ENCODE measurements at places on chromosomes 2 and 18.

DNA sequence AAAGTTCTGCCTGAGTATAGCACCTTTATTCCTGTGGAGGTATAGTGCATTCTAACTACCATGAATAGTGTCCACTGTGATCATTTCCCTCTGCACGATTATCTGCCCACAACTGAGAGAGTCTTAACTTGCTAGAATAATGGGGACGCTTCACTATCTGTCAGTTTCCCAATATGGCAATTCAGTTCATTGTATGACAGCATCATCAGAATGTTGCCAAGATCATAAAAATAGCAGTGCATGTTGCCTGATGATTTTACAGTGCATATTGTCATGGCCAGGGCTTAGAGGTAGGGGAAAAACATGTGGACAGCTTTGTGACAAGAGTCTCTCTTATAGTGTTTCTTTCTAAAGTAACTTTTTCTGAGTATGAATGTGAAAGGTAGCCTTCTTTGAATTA lies 6.1 kb downstream of the RASGRP3 start:
- DNase-seq = no peak

DNA sequence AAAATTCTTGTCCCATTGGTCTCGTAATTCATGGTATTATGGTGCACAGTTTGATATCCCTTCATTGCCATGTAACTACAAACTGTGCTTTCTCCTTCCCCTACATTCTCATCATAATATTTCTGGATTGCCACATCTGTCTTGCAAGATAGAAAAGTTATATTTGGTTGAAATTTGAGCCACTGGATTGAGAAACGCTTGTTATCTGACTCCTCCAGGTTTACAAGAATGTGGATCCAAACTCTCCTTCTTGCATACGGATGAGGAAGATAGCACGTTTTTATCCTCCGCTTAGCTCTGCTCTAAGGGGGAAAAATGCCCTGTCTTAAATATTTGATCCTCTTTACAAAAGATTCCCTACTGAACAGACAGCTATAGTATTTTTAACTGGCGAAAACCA lies 438.2 kb downstream of the TSN start:
- no peak for DNase-seq

DNA sequence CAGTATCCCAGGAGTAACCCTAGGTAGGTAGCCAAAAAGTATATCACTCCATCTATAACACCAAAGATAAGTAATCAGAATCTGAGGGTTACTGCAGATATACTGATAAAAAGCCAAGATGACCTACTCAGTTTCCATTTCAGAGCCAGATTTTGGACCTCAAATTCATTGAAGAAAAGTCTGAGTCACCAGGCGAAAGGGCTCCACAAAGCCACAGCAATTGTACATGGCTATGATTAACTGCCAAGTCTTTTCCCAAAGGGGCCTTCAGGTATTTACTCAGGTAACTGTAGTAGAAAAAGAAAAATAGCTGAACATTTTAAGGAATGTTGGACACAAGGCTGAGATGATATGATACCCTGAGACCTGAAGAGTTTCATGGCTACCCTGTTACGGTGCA lies 75.6 kb upstream of the KCNH7 start:
- DNase-seq = no peak

DNA sequence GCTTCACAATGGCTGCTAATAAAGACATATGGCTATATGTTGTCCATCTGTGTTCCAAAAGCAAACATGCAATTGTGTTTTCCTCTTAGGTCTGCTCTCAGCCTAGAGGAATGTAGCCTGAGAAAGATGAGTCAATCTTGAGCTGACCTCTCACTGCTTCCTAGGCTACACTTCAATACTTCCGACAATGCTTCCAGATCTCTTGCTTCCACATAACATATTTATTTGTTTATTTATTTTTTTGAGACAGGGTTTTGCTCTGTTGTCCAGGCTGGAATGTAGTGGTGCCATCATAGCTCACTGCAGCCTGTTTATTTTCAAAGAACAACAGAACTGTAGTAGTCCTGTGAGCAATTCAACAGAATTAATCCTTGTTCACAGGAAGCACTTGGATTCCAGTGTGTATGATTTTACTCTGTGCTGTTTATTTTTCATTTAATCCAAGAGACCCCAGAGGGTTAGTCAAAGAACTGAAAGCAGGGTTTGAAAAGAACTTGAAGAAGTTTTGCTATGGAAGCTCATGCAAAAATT lies 437.9 kb downstream of the TXNL1 start:
- no peak for DNase-seq

GRCh38 chr2:147904051-147904450 lies 59.2 kb downstream of the ACVR2A start:
- no peak for DNase-seq

GRCh38 chr2:169324581-169325260 lies 37.6 kb downstream of the LRP2 start:
- DNase-seq = no peak

GRCh38 chr2:56753182-56753581 lies 569.4 kb downstream of the CCDC85A start:
- DNase-seq = no peak

DNA sequence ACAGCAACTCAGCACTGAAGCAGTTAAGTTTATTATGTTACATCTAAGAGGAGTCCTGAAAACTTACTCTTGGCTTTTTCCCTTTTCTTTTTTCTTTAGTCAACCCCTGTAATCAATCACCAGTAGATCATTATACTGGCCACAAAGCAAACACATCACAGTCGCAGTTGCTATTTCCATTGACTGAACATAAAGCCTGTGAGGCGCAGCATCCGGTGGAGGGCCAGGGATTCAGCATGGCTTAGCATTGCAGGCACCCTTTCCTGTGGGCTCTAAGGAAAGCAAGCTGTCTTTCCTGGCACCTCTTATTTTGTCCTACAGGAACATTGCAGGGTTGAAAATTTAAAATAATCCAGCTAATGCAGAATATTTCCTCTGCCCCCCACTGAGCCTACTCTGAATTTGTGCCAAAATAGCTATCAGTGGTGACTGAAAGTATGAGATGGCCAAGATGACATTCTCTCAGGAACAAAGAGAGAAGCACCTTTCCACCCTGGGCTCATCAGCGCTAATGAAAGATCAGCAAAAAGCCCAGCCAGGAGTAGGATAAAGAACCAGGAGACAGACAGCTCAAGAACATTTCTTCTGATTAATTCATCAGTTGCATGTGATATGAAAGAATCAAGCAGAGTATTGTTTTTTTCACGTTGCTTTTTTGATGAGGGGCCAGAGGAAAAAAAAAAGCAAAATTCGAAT lies 85.3 kb upstream of the SULT1C3 start:
- DNase-seq = no peak

- no peak for DNase-seq
Measured at GRCh38 chr2:169815849-169816248, 8.9 kb downstream of the METTL5 start.

- peak; percentile 83 for DNase-seq
Measured at GRCh38 chr2:60555066-60555782, 1.8 kb upstream of the BCL11A start.

DNA sequence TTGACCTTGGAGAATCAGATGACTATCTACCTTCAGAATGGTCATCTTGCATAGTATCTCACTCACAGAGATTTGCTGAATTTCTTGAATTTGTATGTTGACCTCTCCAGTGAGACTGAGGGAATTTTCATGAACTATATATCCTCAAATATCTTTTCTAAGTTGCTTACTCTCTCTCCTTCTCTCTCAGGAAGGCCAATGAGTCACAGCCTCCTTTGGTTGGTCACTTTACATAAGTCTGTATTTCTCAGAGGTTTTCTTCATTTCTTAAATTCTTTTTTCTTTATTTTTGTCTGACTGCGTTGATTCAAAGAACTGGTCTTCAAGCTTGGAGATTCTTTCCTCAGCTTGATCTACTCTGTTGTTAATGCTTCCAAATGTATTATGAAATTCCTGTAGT lies 51.7 kb downstream of the VIT start:
- DNase-seq = no peak

DNA sequence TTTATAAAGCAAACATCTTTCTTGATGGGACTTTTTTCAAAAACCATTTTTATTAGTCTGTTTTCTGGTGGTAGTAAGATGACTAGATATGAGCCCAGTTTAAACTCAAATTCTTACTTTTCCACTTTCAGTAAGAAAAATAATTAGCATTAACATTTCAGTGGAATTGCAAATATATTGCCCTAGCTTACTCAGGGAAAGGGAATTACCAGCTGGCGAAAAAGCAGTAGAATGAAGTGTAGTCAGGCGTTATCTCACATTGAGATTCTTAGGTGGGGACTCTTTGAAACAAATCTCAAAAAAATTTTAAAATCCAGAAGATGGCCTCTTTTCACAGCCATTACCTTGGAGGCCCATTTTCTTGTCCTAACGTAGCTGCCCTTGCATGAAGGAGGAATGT lies 65.8 kb downstream of the CRIM1 start:
- DNase-seq = no peak

- no peak for DNase-seq
Measured at GRCh38 chr2:67218056-67218455, 179.1 kb upstream of the ETAA1 start.

DNA sequence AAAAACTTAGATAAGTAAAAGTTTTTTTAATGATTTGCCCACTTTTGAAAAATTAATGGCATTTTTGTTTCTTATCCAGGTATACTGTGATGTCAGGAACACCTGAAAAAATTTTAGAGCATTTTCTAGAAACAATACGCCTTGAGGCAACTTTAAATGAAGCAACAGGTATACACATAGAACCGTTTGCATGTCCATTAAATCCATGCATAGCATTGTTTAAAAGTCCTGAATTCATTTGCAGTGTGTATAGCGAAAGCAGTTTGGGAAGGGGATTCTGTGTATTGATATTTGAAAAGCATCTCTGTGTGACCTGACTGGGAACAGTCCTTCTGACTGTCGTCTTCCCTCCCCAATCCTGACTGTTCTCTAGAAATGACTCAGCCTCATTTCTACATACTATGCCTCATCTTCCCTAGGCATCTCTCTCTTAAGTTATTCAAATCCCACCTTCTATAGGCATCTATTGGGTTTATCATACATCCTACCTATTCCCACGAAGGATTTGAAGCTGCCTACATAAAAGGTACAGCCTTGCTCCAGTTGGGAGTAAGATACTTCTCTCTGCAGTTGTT lies 79.2 kb upstream of the MAP3K20 start:
- no peak for DNase-seq

- no peak for DNase-seq
Measured at GRCh38 chr2:237132799-237133198, 47.1 kb downstream of the COPS8 start.

- no peak for DNase-seq
Measured at GRCh38 chr2:34660741-34661140, 1061.6 kb upstream of the FAM98A start.

GRCh38 chr2:192437653-192438052 lies 242.9 kb upstream of the TMEFF2 start:
- DNase-seq = no peak

DNA sequence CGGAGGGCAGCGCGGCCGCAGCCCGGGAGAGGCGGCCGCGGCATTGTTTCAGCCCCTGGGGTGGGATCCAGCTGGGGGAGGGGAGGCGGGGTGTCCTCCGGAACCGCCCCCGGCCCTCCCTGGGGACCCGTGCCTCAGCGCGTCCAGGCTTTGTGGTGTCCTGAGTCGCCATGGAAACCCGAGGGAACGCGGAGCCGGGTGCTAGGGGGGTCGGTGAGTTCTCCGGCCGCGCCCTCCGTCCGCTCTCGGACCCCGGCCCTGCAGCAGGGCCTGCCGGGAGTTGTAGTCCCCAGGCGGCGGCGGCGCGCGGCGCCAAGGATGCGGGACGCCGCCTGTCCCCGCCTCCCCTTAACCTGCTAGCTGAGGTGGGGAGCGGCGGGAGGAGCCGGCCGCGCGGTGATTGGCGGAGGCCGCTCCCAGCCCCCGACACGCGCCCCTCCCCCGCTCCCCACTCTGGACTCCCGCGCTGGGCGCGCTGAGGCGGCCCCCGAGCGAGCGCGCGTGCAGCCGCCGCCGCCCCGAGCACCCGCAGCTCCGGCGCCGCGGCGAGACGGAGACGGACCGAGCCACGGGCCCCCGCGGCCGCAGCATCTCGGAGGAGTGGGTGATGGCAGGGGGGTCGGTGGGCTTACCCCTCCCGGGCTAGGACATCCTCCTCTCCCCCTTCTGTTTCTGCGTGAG lies at the start of gene DPYSL5:
TSS of gene DPYSL5 (plus strand) at position 478 of the 681 bp plus-strand sequence. CDS start 50,368 bp downstream, outside the sequence.
- no peak for DNase-seq

GRCh38 chr2:38528008-38528442 lies 74.7 kb downstream of the HNRNPLL start:
- DNase-seq = no peak

DNA sequence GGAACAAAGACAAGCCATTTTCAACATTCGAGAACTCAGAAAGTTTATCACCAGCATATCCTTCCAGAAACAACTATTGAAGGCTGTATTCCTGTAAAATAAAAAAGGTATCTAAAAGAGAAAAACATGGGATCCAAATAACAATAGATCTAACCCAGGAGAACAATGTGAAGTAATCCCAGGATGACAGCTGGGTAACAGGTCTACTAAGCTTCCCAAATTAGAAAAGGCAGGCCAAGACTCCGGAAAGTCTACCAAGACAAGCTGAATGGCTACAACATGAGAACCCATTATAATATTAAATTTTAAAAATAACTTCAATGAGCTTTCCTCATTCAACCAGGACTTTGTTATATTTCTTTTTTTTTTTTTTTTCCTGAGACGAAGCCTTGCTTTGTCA lies 6.5 kb downstream of the PIAS2 start:
- no peak for DNase-seq

GRCh38 chr18:75253784-75254183 lies 43.2 kb downstream of the TSHZ1 start:
- no peak for DNase-seq

All from sigmoid colon (tissue), 7 donors.